ENCODE measurements at places on chromosomes 16 and 17. TPM values are rescaled to one million over a fixed set of nuclear protein-coding genes. Genes with fewer than 3 reads are reported as not detected.

Gene CA5A
- not detected for total RNA-seq

Gene ASGR2
- 8.1 TPM for total RNA-seq

Gene CCDC78
- 0.95 TPM for total RNA-seq

Gene SLFN5
- 19.0 TPM for total RNA-seq

Gene KIFC3
- 123 TPM for total RNA-seq

Gene ZNF830
- total RNA-seq = 20.1 TPM

Gene HBA1
- total RNA-seq = not detected

Gene SEPHS2
- 30.3 TPM for total RNA-seq

Gene NT5M
- total RNA-seq = 0.92 TPM

Gene INCA1
- total RNA-seq = not detected

Gene TRPV2
- 28.6 TPM for total RNA-seq

Gene NPIPB13
- 14.0 TPM for total RNA-seq

Gene CPHXL
- total RNA-seq = not detected

Gene ARHGDIG
- not detected for total RNA-seq

Gene TBC1D3K
- not detected for total RNA-seq

Gene ANKRD40
- total RNA-seq = 38.6 TPM

Gene NLRC3
- 3.7 TPM for total RNA-seq

Data from thoracic aorta (tissue), 2 donors.